ENCODE measurements at places on chromosomes 6 and 20.

DNA sequence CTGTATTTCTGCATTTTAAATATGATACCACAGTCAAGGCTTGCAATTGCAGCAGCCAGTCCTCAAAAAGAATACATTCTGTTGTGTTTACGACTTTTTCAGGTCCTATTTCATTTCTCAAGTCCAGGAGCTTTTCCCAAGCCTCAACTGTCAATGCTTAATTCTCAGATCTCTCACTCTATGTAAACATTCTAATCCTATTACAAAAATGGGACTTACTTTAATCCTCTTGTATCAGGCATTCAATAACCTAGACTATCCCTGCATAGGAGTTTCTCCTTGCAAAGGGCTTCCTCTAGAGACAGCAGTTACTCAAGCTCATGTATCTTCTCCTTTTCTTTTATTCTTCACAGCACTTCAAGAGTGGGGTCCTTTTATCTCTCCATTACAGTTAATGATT is 1293.0 kb downstream of the GRIK2 start:
- DNase-seq: no peak

- DNase-seq: peak; percentile 55
These were observed 74.1 kb upstream of the PAK5 start for GRCh38 chr20:9912858-9913434.

DNA sequence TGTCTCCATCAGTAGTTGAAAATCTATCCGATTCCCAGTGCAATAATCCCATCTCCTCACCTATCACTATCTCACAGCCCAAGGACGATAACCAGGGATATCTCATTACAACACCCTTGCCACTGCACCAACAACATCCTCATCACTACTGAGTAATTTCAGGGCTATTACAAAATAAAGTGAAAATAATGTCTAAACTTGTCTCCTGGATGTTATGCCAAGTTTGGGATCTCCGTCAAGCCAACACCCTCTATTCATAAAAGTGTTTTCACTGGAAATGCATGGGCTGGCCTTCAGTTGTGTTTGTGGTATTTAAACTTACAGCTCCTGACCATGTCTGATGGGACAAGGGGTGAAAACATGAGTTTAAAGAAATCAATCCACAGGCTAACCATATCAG is 42.0 kb upstream of the STMND1 start:
- no peak for DNase-seq

GRCh38 chr6:88586371-88587149 is 376.9 kb downstream of the RNGTT start:
- DNase-seq: no peak

DNA sequence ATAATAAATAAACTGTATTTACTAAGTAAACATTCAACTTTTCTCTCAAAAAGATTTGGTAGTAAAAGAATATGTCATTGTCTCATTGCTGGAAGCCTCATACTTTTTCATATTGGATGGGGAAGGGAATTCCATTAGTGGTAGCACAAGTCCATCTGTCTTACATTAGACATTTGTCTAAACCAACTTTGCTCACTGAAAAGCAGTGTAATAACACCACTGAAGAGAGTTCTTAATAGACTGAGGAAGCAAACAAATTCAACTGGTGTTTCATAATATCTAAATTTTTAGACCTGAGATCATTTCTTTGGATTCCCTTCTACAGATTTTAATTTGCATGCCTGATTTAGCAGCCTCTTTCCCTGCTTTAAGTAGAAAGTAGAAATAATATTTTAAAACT is 62.7 kb downstream of the PLCB1 start:
- no peak for DNase-seq

DNA sequence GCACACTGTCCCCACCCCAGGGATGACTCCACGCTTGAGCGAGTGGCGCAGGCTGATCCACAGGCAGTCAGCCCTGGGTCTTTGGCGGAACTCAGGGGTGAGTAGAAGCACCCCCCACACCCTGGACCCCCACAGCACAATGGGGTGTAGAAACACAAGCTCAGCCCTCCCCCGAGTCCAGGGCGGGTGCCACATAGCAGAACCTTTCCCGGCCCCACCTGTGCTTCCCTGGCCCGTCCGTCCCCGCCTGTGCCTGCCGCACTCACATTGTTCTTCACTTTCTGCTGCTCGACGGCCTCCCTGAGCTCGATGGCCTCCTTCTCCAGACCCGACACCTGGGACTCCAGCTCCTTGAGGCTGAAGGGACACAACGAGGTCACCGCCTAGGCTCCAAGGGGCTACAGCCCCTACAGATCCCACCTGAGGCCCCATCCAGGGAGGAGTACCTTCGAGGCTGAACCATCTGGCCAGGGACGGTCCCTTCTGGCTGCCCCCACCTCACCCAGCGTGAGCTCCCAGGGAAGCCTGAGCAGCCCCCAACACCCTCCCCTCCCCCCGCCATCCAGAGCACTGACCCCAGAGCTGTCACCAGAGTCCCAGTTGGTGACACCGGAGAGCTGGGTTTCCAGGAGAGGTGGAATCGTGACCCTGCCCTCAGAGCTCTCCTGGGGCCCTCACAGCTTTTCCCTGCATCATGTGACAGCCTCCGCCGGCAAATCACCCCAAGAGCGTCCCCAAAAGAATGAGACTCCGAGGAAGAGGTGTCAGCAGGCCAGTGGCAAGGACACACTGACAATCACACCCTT is 55.6 kb downstream of the DSTN start:
- DNase-seq: no peak

DNA sequence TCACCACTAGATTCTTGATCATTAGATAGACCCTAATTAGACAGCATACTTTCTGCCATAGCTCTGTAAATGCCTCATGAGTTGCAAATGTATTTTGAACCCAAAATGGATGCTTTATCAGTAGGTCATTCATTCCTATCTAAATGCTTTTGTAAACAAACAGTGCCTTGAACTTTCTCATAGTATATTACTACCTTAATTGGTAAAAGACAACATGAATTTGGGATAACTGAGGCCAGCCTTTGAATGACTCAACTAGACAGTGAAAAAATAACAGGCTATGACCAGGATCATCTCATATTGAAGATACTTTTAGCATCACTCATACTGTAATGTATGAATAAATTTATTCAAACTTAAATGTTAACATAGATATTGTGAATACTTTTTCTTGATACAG is 37.0 kb upstream of the PRL start:
- no peak for DNase-seq

DNA sequence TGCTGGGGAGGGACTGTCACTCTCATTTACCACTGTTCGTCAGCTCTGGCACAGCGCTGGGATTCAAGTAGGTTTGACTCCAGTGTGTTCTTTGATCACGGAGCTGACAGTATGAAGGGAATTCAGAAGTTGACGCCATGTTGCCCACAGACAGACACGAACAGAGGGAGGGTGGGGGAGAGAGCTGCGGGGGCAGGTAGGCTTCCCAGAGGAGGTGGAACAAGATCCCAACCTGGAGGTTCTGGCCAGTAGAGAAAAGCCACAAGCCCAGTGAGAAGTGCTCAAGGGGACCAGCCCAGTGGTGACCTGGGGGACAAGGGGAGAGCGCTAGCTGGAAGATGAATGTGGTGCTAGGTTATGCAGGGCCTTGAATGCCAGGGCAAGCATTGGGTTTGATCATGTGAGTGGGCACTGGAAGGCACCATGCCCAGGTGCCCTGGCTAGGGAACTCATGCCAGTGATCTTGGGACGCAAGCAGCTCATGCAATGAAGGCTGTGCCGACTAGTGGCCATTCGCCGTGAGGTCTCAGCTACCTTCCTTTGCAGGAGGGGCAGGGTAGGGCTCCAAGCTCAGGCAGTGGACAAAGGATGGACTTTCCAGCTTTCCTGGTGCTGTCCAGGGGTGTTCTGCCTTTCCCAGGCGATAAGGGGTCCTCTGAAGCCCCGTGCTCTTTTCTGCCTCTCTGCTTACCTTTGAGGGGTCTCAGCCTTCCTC is 50.4 kb upstream of the APCDD1L start:
- no peak for DNase-seq

GRCh38 chr6:146865756-146866379 is 267.1 kb downstream of the ADGB start:
- DNase-seq: no peak

DNA sequence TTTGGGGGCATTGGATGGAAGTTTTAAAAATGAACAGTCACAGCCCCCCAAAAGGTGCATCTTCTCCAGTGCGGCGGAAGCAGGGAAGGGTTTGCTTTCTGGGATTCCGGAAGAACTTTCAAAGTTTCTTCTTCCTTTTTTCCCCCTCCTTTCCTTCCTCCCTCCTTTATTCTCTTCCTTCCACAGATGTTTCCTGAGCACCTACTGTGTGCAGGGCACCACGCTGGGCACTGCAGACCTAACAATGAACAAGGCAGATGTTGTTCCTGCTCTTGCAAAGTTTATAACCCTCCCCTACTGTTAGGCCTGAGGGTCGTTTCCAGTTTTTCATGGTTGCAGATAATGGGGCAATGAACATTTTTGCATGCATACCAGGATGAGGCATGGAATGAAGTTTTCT is 58.1 kb downstream of the CHMP4B start:
- no peak for DNase-seq

DNA sequence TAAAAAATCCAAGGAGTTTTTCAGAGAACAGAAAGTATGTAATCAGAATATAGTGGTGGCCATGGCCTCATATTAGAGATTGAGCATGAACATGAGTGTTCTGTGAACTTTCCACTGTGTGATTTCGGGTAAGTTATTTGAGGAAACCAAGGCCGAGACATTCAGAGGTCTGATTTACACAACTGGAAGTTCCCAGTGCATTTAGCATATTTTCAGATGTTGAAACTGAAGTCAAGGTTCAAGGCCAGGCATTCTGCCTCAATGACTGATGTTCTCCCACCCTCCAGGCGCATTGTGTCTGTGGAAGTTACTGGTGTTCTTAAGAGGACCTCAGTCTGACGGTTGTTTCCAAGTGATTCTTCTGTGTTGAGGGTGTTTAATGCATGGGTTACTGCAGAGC is 26.2 kb downstream of the RNF144B start:
- DNase-seq: no peak

DNA sequence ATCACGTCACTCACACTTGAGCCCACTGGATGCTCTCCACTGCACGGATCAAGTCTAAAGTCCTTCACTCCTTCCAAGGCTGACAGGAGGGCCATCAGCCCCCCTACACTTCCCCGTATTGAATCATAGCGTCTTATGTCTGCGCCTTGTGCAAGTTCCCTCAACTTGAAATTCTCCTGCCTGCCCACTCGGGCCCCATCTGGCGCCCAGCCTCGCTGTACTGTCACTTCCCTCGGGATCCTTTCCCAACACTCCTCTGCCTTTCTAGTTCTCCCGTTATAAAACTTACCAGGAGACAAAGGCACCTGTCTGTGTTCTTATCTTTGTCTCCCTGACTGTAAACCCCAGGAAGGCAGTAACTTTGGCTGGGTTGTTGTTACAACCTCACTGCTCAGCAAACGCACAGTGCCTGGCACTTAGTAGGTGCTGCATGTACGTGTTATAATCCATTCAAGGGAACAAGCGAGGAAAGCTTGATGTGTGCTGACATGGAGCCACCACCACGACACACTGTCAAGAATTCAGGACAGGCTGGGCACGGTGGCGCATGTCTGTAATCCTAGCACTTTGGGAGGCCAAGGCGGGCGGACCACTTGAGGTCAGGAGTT is 33.8 kb upstream of the ZFAND3 start:
- no peak for DNase-seq

DNA sequence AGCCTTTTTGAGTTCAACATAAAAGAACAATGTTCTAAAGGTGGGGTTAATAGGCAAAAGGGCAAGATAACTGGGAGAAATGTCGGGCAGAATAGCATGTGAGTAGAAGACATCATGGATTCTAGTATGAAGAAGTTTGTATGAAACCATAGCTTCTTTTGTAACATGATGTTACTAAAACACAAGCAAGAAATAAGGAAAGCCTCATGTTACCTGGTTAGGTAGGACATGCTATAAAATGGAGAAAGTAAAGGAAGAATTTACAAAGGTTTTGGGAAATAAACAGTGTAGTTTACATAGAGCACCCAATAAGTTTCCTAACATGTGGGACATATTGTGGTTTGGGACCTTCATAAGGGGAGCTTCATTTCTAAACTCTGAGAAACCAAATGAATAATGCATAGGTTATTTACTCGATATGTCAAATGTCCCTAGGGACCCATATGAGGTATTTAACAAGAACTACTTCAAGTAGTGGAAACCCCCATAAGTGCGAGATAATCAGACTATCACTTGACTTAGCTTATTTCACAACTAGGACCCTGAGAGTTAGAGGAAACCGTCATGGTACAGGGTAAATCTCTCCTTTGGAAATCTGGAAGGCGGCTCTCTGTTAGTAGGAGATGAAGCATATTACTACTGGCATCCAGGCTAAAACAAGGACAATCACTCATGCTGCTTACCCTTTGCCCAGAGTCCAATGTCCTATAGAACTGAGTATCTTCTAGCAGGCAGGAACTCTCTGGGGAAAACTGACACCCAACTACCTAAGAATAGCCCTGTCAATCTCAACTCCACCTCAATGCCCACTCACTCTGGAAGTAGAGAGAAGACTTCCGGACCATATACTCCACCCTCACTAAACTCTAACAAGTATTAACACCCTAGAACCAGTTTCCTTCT is 57.5 kb downstream of the ILRUN start:
- no peak for DNase-seq

DNA sequence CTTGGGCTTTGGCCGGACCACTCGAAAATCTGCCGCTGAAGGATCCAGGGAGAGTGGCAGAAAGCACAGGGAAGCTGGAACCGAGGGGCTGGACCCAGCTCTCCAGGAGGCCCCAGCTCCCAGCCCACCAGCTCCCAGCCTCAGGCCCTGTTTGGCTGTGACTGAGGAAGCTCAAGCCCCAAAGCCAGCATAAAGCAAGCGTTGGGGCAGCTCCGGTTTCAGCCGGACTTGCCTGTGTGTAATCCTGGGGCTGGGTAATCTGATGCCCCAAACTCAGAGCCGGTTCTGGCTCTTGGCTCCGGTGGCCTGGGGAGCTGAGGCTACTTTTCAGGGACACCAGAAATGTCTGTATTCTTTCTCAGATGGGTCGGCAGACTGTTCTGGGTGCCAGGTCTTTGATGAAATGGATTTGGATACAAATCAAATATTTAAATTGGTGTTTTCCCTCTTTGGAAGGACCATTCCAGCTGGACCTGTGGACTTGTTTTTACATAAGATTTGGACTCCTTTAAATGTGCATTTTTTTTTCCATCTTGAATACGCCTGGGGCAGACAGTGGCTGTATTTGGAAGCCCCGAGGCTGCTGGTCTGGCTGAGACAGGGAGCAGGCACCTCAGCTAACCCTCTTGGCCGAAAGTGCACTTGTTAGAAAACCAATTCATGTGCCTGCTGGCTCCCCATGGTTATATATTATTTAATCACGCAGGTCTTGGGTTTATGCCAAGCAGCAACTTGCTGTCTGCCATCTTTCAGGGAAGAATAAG is 29.7 kb downstream of the RPP40 start:
- no peak for DNase-seq

- no peak for DNase-seq
These were observed 5.5 kb upstream of the SALL4 start for GRCh38 chr20:51807720-51808250.

Data from COLO829 (cell line).